Putamen (tissue), 1 donor: ENCODE measurements at places on chromosomes 12 and 14.

DNA sequence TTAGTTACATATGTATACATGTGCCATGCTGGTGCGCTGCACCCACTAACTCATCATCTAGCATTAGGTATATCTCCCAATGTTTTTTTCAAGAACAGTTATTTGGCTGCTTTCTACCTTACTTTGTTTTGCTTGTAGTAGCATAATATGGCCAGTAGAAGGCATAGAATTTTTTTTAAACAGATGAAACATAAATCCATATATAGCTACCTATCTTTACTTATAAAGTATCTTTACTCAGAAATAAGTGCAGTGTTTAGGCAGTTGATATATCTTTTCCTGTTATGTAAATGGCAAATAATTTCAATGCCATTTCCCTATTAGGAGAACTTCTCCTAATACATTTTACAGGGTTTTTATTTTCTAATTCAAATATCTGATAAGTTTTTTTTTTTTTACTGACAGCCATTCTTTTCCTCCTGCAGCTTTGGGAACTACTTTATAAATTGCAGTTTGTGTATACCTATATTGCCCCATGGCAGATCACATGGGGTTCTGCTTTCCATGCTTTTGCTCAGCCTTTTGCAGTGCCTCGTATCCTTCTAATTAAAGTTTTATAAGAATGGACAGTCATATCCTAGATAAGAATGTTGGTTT lies 143.1 kb downstream of the PCNX1 start:
- DNase-seq: no peak

GRCh38 chr14:92942136-92942535 lies 19.2 kb downstream of the CHGA start:
- no peak for DNase-seq

- no peak for DNase-seq
Observed at GRCh38 chr12:11697131-11697530, 47.7 kb downstream of the ETV6 start.

DNA sequence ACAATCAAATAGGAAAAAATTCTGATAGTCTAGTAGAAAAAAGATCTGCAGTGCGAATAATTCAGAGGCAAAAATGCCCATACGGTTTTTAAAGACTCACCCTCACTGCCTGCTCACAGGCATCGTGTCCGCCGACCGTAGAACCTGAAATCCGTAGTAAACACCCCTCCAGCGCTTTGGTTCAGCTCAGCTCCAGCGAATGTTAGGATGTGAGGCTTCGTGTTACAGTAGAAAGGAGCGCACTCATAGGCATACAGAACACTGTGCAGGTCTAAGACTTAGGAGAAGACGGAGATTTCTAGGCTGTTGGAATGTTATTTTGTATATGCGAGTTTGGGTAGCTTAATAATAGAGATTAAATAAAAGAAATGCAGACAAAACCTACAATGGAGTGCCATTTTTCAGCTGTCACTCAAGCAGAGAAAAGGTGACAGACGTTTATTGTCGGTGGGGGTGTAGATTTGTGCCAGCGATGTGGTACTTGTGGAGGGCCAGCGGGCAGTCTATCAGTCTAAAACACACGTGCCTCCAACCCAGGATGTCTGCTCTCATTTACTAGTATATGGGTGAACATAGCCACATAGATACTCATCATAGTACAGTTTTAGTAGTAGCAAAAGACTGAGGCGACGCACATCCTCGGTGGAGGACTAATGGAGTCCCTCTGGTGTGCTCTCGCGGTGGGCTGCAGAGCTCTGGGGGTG lies 25.7 kb downstream of the SFSWAP start:
- DNase-seq: no peak

DNA sequence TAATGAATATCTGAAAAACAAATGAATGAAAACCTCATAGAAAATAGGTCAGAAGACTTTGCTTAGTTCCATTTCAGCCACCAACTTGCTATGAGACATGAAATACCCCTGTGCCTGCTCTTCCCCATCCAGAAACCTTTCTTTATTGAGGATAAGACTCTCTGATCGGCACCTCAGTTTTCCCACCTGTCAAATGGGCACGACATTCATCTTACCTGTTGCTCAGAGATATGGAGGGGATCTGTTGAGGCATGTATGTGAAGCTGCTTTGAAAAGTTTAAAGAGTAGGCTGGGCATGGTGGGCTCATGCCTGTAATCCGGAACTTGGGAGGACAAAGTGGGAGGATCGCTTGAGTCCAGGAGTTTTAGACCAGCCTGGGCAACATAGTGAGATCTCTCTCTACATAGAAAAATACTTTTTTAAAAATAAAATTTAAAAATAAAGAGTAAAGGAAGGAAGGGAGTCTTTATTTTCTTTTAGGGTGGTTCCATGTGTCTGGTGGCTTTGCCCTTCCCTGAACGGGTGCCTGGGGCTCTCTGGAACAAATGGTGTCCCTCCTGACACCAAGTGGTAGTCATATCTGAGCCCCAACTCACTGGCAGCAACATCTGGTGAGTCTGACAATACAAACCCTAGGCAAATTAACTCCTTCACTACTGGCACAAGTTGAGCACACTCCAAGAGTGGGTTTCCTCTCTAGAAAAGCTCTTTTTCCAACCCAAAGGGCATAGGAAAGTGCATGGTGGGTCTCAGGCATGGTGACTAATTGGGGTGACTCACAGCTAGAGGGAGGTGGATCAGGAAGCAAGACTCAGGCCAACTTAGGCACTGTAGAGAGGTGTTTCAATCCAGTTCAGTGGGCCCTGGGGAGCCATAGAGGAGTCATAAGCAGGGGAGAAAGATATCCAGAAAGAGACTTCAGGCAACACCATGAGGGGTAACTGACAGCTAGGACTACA lies 42.1 kb downstream of the MAP1LC3B2 start:
- no peak for DNase-seq

DNA sequence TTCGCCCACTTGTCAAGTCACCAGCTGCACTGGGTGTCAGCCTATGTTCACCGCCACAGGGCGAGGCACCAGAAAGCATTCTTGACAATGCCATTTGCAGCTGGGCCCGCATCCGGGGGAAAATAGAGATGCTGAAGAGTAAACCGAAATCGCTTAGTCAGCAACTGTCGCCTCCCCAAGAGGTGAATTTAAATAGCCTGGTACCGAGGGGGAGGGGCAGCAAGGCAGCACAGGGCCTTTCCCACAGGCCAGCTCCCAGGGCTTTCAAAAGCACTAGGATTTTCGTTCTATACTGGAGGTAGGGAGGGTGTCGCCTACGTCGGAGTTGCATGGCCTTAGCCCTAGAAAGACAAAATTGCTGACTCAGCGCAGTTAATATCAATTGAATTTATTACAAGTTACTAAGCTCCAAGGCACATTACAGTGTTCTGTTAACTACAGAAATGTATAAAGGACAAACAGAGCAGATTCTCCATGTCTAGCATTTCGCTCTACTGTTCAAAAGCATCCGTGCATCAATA lies 4.3 kb downstream of the IRF2BPL start:
- DNase-seq: no peak

DNA sequence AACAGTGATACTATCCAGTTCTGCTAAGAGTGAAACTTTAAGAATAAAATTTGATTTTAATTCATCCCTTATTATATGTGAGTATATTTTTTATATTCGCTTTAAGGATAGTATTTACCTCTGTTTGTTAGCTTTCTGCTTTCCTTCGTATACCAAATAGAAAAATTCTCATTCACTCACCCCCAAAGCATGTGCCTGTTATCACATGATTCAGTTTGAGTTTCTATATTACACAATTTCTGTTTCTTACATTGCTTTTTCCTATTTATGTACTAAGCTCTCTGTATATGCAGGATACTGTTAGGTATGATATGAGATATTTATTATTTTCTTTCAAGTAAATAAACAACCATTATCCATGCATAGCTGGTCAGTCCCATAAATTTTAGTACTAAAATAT lies 275.2 kb downstream of the FBXL14 start:
- no peak for DNase-seq

GRCh38 chr12:56221232-56221756 lies 428 bp downstream of the RNF41 start:
- DNase-seq: peak; percentile 37

DNA sequence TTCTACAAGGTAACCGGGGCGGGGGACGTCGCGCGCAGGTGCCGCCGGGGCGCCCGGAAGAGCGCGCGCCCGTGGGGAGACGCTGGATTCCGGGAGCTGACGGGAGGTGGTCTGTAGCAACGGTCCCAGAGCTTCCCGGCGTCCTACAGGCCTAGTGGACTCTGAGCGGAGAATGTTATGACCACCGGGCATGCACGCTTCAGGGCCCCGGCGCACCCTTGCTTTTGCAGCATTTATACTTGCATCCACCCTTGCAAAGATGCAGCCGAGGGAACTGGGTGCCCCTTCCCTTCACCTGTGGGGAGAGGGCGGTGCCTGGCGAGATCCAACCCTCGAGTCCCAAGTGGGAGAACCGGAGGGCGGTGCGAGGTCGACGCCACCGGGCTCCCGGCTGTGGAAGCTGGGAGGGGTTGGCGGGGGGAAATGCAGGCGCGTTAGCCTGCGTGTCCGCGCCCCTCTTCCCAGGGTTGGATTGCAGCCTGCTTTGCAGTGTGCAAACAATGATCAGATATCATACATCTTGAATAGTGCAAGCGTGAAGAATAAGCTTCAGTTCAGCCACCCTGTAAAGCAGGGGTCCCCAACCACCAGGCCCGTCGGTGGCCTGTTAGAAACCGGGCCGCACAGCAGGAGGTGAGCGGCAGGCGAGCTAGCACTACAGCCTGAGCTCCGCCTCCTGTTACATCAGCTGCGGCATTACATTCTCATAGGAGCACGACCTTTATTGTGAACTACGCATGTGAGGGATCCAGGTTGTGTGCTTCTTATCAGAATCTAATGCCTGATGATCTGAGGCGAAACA lies 576 bp downstream of the ERP29 start:
- peak; percentile 75 for DNase-seq
